ENCODE measurements at places on chromosomes 2 and 18.

GRCh38 chr18:22639026-22639463 is 221.3 kb upstream of the CTAGE1 start:
- DNase-seq, result no peak

- DNase-seq, result no peak
These were observed 185.9 kb upstream of the NRP2 start for GRCh38 chr2:205496370-205496769.

GRCh38 chr2:240466579-240467148 is 31.2 kb downstream of the GPC1 start:
- no peak for DNase-seq

DNA sequence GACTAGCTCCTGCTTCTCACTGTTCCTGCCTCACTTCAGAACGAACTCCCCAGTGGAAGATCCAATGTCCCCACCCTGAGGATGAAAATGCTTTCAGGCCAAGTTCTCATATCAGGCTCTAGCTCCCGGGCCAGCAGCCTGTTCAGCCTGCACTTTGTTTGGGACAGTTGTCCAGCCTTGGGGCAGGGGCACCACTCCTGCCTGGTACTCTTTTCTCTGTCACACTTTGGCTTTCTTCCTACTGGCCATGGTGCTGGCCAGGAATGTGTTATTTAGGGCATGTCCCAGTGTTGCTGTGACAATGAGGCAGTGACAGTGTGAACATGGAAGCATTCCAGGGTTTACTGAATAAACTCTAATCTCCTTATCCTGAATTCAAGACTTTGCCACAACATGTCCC is 154.1 kb downstream of the GALNT14 start:
- DNase-seq, result no peak

DNA sequence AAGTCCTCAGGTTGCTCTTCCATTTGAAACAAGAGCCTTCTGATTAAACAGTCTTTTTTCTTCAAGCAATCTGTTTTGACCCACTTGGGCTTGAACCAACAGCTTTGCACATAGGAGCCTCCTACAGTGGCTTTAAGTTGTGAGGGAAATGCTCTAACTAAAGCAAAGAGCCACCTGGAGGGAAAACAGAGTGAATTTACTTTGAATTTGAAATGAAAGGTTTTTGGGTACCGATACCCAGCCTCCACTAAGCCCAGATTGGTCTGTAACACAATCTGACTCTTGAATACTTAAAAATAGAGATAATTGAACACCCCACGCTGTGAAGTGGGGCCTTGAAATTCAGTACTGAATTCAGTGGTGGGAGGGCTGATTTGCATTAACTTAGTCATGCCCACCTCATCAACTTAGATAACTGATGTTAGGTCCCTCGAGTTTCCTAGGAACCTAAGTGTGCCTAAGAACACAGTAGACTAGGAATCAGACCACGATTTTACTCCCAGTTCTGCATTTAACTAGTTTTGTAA is 56.3 kb upstream of the ACVR1C start:
- DNase-seq, result no peak

- DNase-seq, result no peak
These were observed 803 bp upstream of the DES start for GRCh38 chr2:219417374-219417773.

- no peak for DNase-seq
These were observed 56.7 kb upstream of the EPB41L3 start for GRCh38 chr18:5600378-5601071.

DNA sequence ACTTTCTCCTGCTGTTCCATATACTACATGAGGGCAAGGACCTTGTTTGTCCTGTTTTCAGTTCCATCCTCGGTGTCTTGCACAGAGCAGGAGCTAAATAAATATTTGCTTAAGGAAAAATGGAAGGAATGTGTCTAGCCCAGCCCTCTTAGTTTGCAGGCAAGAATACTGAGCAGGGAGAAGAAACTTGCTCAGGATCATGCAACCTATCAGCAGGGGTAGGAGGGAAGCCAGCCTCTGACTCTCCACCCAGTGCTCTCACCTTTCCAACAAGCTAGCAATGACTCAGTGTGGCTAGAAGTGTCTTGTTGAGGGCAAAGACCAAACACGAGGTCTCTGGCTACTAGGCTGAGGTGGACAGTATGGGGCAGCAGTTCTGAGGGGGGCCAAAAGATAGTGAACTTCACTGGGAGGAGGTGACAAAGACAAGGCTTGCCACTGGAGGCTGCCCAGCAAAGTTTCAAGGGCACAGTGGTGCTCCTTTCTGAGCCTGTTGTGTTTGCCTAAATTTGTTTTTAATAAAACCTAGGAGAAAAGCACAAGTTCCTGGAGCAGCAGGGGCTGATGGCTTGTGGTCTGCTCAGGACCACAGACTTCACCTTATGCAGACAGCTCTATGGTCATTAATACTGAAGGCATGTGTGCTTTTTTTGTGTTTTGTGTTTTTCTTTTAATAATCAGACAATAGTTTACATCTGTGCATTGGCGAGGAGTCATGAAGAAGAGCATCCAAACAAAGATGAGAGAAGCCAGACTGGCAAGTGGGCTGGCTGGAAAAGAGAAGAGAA is 49.1 kb upstream of the CTAGE1 start:
- DNase-seq, result no peak

GRCh38 chr2:80338794-80339193 is 34.2 kb upstream of the LRRTM1 start:
- DNase-seq, result no peak

GRCh38 chr18:24582771-24583170 is 122.3 kb downstream of the HRH4 start:
- no peak for DNase-seq

DNA sequence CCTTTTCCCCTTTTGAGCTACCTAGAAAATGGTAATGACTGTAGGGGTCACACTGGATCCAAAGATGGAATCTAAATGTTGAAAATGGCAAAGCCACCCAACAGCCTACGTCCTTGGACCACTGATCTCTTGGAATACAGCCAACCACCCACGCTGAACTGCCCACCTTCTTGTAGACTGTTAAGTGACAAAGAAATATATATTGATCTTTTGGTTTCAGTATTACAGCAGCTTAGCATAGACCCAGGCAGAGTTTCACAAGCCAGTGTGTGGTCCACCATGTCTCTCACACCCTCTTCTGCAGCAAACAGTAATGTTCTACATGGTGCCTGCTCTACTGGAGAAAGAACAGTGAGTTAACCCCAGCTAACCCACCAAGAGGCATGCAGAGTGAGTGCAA is 20.2 kb downstream of the CACNB4 start:
- no peak for DNase-seq

DNA sequence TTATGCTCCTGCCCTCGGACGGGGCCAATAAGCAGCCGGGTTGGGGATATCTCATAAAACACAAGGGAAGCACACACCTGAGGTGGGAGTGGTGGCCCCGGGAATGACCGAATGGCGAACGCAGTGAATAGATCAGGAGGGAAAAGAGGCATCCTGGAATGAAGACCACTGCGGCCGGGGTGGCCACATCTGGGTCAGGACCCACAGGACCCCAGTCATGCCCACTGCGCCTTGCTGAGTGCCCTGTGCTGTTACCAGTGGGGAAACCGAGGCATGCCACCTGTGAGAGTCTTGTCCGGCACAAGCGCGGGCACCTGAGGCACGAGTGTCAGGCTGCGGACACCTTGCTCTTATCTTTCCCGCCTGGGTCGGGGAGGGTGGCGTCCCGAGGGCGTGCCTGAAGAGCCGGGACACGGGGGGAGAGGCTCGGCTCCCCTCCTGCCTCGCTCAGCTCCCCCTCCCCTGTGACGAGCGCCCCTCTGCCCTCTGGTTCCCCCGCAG is 1.6 kb downstream of the PDCD1 start:
- no peak for DNase-seq

DNA sequence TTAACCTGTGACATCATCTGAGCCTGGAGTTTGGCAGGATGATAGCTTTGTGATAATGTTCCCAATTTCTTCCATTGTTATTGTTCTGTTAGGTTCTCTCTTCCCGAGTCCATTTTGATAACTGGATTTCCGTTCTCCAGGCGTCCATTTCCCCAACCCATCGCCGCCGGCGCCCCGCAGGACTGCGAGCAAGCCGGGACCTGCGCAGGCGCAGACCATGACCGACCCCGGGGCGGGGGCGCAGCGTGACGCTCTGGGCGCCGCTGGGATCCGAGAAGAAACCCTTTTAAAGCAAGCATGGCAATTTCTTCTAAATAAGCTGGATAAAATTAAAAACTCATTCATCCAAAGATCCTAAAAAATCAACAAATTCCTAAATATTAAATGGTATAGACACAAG is at the start of gene SLC25A52:
SLC25A52 (minus strand) TSS at position 186 of the 400 bp plus-strand sequence. CDS start 219 bp downstream, outside the sequence.
- no peak for DNase-seq

DNA sequence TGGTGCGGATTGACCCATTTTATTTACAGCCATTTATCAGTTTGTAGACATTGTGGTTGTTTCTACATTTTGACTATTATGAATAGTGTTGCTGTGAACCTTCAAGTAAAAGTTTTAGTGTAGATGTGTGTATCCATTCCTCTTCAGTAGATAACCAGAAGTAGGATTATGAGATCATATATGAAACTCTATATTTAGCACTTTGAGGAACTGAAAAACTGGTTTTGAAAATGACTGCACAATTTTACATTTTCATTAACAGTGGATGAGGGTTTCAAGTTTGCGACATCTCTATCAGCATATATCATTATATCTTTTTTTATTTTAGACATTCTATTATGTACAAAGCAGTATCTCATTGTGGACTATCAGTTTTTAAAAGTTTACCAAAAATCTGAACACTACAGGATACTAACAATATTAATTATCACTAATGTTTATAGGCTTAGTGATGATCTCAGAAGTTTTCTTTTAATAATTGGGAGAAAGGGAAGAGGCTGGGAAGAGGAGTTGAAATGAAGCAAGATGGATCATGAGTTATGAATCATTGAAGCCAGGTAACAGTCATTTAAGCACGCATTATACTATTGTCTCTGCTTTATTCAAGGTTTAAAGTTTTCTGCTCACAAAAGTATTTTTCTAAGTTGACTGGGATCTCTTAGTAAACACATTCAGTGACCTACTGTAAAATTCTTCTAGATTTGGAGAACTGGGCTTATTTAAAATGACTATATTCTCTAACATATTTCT is 329.0 kb upstream of the LRATD1 start:
- DNase-seq, result no peak

GRCh38 chr2:190267302-190267701 is 52.3 kb downstream of the HIBCH start:
- DNase-seq, result no peak

DNA sequence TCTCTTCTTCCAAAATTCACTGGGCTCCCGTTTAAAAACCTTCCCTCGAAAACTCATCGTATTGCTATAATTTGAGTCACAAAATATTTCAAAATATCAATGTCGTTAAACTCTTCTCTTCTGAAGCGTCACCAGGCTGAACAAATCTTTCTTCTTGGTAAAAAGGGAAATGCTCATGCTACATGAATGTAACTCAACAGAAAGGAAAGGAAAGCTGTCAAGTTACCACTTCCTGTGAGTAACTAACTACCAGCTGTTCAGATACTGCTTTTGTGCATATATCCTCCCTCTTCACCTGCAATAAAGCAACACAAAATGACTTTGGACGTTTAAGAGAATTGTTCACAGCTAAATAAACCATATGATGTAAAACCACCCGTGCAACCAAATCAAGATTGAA is 95.4 kb downstream of the DOCK10 start:
- no peak for DNase-seq

DNA sequence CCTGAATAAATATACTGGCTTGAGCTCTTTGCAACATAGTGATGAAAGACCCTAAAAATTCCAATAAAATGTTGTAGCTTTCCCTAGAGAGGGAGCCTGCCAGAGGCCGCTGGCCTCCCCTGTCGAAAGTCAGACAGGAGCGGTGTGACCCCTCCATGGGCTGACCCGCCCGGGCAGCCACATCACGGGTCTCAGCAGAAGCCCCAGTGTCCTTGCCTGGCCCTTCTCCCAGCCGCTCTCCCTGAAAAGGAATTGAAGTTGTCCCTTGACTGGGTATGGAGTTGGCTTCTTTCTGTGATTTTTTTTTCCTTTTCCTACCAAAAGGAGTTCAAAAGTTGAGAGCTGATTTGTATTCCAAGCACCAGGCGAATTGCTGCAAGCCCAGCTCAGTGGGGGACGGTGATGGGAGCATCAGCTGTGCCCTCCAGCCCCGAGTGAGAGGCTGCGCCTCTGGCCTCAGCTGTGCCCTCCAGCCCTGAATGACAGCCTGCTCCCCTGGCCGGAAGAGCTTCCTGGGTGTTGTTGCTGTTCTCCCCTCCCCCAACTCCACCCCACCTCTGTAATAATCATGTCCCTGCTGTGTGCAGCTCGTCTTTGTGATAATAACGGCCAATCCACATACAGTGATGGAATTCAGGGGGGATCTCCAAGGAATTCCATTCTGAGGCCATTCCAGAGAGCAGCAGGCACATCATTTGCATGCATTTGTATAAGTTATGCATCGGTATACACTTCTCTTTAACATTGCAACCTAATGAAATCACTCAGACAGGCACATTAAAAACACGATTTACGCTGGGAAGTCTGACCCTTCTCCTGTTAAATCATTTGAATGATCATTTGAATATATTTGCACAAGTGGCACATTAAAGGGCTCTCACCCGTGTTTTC is 501.0 kb downstream of the EIPR1 start:
- no peak for DNase-seq

DNA sequence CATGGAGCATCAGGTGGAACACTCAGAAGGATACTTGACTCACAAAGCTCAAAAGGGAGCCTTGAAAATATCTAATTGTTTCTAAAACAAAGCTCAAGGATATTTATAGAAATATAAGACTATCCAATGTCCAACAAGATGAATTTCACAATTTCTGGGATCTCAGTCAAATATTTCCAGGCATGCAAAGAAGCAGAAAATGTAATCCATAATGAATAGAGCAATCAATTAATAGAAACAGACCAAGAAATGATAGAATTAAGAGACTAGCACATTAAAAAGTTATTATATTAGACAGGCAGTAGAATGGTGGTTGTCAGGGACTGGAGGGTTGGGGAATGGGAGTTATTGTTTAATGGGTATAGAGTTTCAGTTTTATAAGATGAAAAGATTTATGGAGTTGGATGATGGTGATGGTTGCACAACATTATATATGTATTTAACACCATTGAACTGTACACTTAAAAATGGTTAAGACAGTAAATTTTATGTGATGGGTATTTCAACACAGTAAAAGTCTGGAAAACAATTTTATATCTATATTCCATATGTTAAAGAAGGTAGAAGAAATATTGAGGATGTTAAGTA is 189.9 kb upstream of the PIEZO2 start:
- DNase-seq, result no peak

GRCh38 chr18:11520536-11520935 is 88.9 kb upstream of the SLC35G4 start:
- no peak for DNase-seq

DNA sequence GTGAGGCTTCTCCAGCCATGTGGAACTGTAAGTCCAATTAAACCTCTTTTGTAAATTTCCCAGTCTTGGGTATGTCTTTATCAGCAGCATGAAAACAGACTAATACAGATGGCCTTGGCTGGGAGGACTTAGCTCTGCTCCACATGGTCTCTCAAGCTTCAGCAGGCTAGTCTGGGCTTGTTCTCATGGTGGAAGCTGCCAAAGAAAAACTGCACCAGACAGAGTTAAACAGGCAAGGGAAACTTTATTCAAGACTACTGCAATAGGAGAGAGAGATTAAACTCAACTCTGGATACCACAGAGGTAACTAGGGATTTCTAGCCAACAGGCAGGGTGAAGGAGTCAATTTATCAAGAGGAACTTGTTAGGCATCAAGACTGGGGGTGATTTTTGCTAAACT is 142.1 kb downstream of the CABLES1 start:
- no peak for DNase-seq

- DNase-seq, result no peak
These were observed 269.2 kb upstream of the HDAC4 start for GRCh38 chr2:239669899-239670460.

- DNase-seq, result no peak
These were observed 39.2 kb downstream of the STAT1 start for GRCh38 chr2:190974629-190975361.

All from stimulated activated CD4-positive, alpha-beta T cell treated with anti-CD3 and anti-CD28 coated beads, Interleukin-1b, Interleukin-23, amount 100 ng/mL, for 1 hour (primary cell).